ENCODE measurements at places on chromosomes 1 and 21.

DNA sequence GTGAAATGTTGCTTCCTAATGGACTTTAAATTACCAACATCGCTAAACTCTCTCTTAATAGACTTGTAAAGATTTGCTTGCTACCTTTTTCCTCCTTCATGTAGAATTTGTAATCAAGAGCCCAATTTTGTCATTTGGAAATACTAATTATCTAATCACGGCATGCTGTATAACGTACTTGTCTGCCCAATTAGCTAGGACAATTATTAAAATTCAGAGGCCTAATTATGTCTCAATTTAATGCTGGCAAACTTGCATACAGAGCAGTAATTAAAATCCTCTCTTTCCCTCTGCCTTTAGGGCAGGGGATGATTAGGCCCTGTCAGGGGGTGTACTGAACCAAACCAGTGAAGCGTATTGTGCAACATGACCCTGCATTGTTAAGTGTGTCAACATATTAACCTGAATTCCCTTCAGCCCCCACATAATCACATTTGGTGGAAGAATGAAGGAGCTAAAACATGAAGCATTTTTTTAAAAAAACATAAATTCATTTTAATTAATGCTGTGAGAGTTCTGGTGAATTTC is 137.4 kb upstream of the BARHL2 start:
- no peak for DNase-seq

GRCh38 chr1:222784916-222785315 is 29.9 kb upstream of the DISP1 start:
- no peak for DNase-seq

GRCh38 chr1:194117582-194117981 is 931.2 kb upstream of the B3GALT2 start:
- DNase-seq = peak; percentile 89

DNA sequence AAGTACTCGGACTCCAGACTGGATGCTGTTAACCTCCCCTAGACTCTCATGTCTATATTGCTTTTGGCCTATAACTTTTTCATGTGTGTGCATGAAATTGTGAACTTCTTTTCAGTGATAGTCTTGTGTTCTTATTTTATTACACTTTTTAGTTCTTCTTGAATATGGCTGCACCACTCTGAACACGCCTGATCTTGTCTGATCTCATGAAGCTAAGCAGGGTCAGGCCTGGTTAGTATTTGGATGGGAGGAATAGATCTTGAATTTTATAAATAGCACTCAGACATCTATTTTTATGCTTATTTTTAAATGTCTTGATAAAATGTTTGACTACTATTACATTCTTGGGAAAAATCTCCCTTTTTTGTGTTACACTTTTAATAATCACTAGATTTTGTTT is 22.4 kb downstream of the TCP10L start:
- DNase-seq = peak; percentile 22

- no peak for DNase-seq
Measured at GRCh38 chr1:51524817-51525216, 5.8 kb upstream of the EPS15 start.

Data from endodermal cell (in vitro differentiated cells).